ENCODE measurements at places on chromosomes 6 and 20. TPM values are rescaled to one million over a fixed set of nuclear protein-coding genes. Genes with fewer than 3 reads are reported as not detected.

DNA sequence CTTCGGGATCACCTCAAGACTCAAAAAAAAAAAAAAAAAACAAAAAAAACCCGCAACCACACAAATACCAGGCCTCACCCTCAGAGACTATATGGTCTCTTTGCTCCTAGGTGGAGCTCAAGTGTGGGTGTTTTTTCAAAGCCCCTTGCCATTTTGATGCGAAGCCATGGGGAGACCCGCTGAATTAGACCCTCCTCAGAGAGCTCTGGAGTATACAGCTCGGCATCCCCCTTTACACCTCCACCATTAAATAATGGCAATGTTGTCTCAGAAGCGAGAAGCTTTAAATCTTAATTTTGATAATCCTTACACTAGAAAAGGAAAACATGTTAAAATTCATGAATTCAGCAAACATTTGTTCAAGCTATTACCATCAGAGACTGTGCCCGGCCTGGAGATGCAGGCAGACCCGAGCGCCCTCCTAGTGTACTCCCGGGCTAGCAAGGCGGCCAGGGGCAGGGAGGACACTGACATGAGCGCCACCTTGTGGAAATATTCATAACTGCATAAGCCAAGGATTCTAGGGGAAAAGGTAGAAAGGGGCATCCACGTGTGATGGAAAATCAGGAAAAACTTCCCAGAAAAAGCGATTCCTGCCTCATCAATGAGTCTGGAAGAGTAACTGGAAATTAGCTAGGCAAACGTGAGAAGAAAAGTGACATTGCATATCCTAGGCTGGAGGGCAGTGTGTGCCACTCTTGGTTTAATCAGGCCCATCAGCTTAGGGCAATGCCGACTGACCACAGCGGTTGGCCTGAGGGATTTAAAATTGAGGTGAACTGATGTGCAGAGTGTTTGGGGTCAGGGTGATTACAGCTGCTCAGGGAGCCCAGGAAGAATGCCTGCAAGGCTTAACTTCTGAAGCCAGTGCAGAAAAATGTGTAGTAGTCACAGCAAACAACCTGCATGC is 72.5 kb downstream of the B3GAT2 start:
- no peak overlapping the region for H3K4me3 ChIP-seq
- no peaks in the 10 kb centered on the region for H3K4me1 ChIP-seq
- no peak overlapping the region for H3K27ac ChIP-seq
- no peaks in the 10 kb centered on the region for H3K36me3 ChIP-seq

DNA sequence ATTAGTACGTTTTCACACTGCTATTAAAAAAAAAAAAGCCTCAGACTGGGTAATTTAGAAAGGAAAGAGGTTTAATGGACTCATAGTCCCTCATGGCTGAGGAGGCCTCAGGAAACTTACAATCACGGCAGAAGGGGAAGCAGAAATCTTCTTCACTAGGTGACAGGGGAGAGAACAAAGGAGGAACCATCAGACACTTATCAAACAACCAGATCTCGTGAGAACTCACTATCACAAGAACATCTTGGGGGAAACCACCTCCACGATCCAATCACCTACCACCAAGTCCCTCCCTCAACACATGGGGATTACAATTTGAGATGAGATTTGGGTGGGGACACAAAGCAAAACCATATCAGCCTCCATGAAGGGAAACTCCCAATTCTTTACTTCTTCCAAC is 85.2 kb upstream of the MAFB start:
- DNase-seq, result no peak
- peaks cover 3% of the 10 kb centered on the region for H3K27me3 ChIP-seq
- H3K36me3 ChIP-seq, result no peaks in the 10 kb centered on the region
- no peak overlapping the region for H3K27ac ChIP-seq
- no peak overlapping the region for H3K4me3 ChIP-seq
- H3K4me1 ChIP-seq, result no peaks in the 10 kb centered on the region

Gene EFCAB8
- total RNA-seq, result 0.25 TPM

Gene CFAP61
- not detected for total RNA-seq
